PC-9 (cell line): ENCODE measurements at places on chromosomes 12 and 14. TPM values are rescaled to one million over a fixed set of nuclear protein-coding genes. Genes with fewer than 3 reads are reported as not detected.
A peak's percentile ranks its signal among the peaks of the same experiment; 100 is the strongest.

DNA sequence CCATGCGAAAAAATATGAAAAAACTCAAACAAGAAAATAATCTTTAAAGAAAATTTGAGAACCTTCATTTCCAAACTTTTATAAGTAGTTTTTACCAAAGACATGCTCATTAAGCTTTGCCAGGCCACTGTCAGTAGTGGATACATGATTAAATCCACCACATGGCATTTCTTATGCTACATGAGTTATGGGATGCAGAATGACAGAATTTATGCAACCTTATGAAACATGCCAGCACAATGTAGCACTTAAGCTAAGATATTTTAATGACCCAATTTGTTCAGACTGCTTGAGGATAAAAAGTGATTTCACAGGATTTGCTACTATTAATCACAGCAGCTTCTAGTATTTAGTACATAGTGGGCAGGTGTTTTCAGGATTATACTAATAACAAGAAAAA, 123.3 kb downstream of the ATP23 start:
- no peaks in the 10 kb centered on the region for H3K36me3 ChIP-seq
- H3K4me1 ChIP-seq: peaks cover 37% of the 10 kb centered on the region
- no peaks in the 10 kb centered on the region for H3K27me3 ChIP-seq
- H3K27ac ChIP-seq: no peak overlapping the region
- H3K4me3 ChIP-seq: no peak overlapping the region
- no peak for DNase-seq

DNA sequence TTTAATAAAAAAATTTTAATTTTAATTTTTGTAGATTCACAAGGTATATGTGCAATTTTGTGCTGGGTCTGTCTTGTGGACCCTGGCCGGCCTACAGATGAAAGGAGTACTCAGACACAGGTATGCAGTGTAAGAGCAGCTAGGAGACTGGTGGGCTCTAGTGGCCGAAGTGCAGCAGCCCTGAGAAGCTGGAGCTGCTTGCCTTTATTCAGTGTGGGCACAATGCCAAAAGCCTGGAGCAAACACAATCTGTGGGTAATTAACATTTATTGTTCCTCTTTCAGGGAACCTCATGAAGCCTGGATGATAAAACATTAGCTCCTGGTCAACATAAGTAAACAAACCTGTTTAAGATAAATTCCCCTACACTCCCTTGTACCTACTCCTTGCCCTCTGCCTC, 135.7 kb upstream of the SEL1L start:
- DNase-seq: no peak
- no peaks in the 10 kb centered on the region for H3K36me3 ChIP-seq
- H3K4me3 ChIP-seq: no peak overlapping the region
- no peaks in the 10 kb centered on the region for H3K27me3 ChIP-seq
- H3K27ac ChIP-seq: no peak overlapping the region
- no peaks in the 10 kb centered on the region for H3K4me1 ChIP-seq

- DNase-seq: peak; percentile 74
- no peaks in the 10 kb centered on the region for H3K27me3 ChIP-seq
- peak overlapping the region; percentile 57 for H3K27ac ChIP-seq
- H3K4me3 ChIP-seq: no peak overlapping the region
- peaks cover 34% of the 10 kb centered on the region for H3K4me1 ChIP-seq
- H3K36me3 ChIP-seq: 0 out of 2 replicates have a peak, but pooled peaks cover 10% of the 10 kb centered on the region
These were observed 218.0 kb downstream of the PPM1H start for GRCh38 chr12:62716866-62717525.

DNA sequence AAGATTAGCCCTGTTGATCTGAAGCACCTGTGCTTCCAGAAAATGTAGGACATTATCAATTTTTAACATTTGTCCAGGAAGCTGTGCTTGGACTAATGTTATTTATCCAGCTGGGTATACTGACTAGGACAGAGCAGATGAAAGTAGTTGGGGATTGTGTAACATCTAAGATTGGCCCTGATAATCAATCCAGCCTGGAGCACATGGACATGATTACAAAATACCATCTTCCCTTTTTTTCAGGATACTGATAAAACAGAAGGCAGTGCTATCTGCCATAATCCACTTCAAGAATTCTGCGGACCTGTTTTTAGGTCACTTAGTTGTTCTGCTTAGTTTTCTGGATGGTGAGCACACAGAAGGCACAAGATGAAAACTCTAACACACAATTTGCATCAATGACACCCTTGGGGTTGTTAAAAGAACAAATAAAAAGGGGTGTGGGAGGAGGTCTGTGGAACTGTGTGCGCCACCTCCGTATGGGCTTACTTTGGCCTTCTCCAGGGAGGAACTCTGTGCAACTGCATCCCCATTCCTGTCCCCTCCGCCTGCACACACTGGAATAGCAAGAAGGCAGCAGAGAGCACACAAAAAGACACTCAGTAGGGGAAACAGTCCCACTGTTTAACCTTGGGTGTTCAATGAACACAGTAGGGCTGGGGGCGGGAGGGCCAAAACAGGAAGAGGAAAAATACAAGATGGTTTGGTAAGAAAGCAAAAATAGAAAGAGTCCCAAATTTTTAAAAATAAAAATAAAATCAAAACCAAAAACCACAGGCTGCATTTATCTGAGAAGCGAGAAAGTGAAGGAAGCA, 31.1 kb upstream of the DUSP6 start:
- DNase-seq: no peak
- no peaks in the 10 kb centered on the region for H3K36me3 ChIP-seq
- no peak overlapping the region for H3K4me3 ChIP-seq
- no peaks in the 10 kb centered on the region for H3K27me3 ChIP-seq
- H3K27ac ChIP-seq: no peak overlapping the region

GRCh38 chr12:22598763-22599161, 26.2 kb upstream of the ETNK1 start:
- no peaks in the 10 kb centered on the region for H3K36me3 ChIP-seq
- no peaks in the 10 kb centered on the region for H3K4me1 ChIP-seq
- H3K27ac ChIP-seq: no peak overlapping the region

DNA sequence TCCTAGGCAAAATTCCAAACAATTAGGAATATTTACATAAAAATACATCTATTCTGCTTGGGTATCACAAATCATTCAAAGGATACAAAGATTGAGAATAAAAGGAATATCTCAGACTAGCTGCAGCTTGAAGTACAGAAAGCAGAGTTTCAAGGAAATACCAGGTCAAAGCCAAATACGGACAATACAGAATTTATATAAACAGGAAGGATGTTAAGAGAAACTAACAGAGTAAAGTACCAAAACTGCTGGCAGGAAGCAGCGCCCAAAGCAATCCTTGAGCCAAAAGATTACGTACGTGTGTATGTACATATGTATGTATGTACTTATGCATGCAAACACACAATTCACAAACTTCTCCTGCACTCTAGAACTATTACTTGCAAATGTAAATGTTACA, 86.6 kb downstream of the PPP1R12A start:
- H3K4me1 ChIP-seq: peaks cover 16% of the 10 kb centered on the region
- no peak for DNase-seq
- H3K4me3 ChIP-seq: no peak overlapping the region
- no peaks in the 10 kb centered on the region for H3K27me3 ChIP-seq
- peaks cover 18% of the 10 kb centered on the region for H3K36me3 ChIP-seq

- H3K36me3 ChIP-seq: no peaks in the 10 kb centered on the region
- no peak for DNase-seq
- no peaks in the 10 kb centered on the region for H3K27me3 ChIP-seq
These were observed 485.9 kb downstream of the APAF1 start for GRCh38 chr12:99130808-99131553.

DNA sequence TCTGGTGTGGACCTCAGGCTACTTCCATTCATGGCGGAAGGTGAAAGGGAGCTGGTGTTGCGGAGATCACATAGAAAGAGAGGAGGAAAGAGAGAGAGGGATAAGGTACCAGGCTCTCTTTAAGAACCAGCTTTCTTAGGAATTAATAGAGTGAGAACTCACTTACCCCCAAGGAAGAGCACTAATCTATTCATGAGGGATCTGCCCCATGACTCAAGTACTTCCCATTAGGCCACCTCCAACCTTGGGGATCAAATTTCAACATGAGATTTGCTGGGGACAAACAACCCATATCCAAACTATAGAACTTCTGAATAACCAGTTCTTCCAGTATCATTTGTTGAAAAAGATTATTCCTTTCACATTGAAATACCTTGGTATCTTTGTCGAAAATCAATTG, 34.0 kb upstream of the C2CD5 start:
- no peak overlapping the region for H3K4me3 ChIP-seq

- H3K4me3 ChIP-seq: no peak overlapping the region
- no peak overlapping the region for H3K27ac ChIP-seq
- H3K36me3 ChIP-seq: no peaks in the 10 kb centered on the region
- no peaks in the 10 kb centered on the region for H3K27me3 ChIP-seq
These were observed 68.5 kb downstream of the SPPL3 start for GRCh38 chr12:120835657-120836056.

DNA sequence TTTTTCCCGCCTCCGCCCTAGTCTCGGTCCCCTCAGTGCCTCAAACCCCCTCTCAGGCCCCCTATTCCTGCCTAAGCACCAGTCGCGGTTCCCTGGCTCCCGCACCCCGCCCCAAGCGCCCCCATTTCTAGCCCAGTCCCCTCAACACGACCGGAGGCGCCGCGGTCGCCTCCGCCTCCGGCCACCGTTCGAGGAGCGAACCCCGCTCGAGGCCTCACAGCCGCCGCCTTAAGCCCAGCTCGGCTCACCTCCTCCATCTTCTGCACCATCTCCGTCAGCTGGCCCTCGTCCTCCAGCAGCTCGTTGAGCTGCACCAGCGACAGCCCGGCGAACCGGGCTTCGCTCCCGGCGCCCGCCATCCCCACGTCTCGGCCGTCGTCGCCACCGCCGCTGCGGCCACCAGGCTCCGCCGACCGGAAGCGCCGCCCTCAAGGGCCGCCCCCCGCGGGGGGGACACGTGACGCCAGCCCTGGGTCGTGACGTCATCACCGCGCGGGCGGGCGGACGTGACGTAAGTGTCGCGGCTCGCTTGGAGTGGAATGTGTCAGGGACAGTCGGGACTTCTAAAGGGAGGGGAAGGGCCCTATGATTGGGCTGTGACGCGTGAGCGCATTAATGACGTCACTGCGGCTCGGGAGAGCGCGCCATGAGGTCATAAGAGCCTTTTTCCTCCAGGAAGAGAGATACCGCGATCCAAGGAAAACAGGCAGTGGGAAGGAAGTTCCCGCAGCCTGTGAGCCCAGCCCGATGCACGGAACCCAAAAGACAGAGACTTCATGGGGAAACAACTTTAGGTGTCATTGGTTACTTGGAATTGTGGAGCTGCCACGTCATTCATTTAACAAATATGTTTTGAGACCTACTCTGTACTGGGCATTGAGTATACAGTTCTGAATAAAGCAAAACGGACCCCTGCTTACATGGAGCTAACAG, at the start of gene VPS37B:
Gene VPS37B, minus strand, starts transcription at position 421 of the 933 bp plus-strand sequence. Its CDS starts 62 bp downstream, at position 359.
- peak within 1 kb of the TSS; percentile 61 for H3K4me3 ChIP-seq
- no peaks in the 10 kb centered on the region for H3K36me3 ChIP-seq
- peak within 1 kb of the TSS; percentile 97 for H3K27ac ChIP-seq
- no peaks in the 10 kb centered on the region for H3K27me3 ChIP-seq

GRCh38 chr14:101954501-101954900, 9.9 kb upstream of the DYNC1H1 start:
- no peak overlapping the region for H3K4me3 ChIP-seq
- DNase-seq: no peak
- no peak overlapping the region for H3K27ac ChIP-seq
- peaks cover 8% of the 10 kb centered on the region; the same call in 1 of the 2 replicates for H3K4me1 ChIP-seq
- H3K36me3 ChIP-seq: no peaks in the 10 kb centered on the region

GRCh38 chr12:54059668-54060067, 6.0 kb downstream of the HOXC4 start:
- DNase-seq: no peak
- H3K27me3 ChIP-seq: peaks cover 16% of the 10 kb centered on the region; the same call in 1 of the 2 replicates
- H3K36me3 ChIP-seq: no peaks in the 10 kb centered on the region
- H3K27ac ChIP-seq: no peak overlapping the region
- no peak overlapping the region for H3K4me3 ChIP-seq
- H3K4me1 ChIP-seq: no peaks in the 10 kb centered on the region

Gene LRTM2
- not detected in 2 replicates for total RNA-seq

Gene NFE2
- total RNA-seq: 1.5 and 1.7 TPM in 2 replicates

Gene PPFIA2
- total RNA-seq: not detected in 2 replicates

Gene DHRS2
- 0.55 and 1.3 TPM in 2 replicates for total RNA-seq

Gene HOMEZ
- 14.0 TPM in 2 replicates for total RNA-seq

Gene RTN1
- not detected in 2 replicates for total RNA-seq

Gene CISTR
- total RNA-seq: not detected in 2 replicates

Gene C12orf54
- total RNA-seq: not detected in 2 replicates

Gene KRT3
- total RNA-seq: 0.24 and 0.73 TPM in 2 replicates

Gene NAV3
- 4.2 and 13.6 TPM in 2 replicates for total RNA-seq

Gene FBXO33
- total RNA-seq: 6.2 and 9.0 TPM in 2 replicates

Gene CLEC4E
- total RNA-seq: not detected in 2 replicates

Gene SSTR1
- total RNA-seq: 0.50 TPM in 2 replicates
